Myocyte (in vitro differentiated cells): ENCODE measurements at places on chromosomes 1 and 21.
A peak's percentile ranks its signal among the peaks of the same experiment; 100 is the strongest.

GRCh38 chr1:36387141-36387949 is 1.6 kb upstream of the STK40 start:
- DNase-seq: peak; percentile 45

GRCh38 chr1:221274373-221274772 is 395.1 kb downstream of the HLX start:
- peak; percentile 22 for DNase-seq

DNA sequence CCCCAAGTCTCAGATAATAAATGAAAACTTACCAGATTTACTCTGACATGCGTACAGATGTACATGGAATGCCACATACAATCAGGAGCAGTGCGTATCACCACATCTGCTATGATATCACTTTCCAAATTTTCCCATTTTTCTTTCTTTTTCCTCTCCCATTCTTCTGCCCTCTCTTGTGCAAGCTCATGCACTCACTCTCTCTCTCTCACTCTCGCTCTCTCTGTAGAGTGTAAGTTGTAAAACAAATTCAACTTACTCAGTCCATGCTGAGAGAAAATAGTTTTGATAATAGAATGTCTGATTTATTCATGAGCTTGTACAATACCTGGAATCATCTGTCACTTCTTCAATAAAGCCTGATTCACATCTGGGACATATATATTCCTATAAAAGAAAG is 35.3 kb downstream of the RNF115 start:
- no peak for DNase-seq

- peak; percentile 45 for DNase-seq
Observed at GRCh38 chr1:160834945-160835565, 27.6 kb downstream of the CD244 start.

DNA sequence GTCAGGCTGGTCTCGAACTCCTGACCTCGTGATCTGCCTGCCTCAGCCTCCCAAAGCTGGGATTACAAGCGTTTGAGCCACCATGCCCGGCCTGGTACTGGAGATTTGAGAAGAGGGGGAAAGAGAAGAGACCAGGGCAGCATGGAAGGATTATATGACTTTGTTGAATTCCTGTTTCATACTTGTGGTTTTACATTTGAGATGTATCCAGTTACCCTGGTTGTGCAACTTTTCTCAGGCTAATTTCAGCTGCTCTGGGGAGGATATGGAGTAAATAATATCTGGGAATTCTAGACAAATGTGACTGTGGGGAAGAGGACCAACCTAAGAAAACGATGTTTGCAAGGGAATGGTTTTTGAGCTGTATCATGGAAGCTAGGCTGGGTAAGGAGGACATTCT is 89.5 kb upstream of the GREM2 start:
- DNase-seq: peak; percentile 84

GRCh38 chr1:205186191-205186590 is 25.3 kb downstream of the DSTYK start:
- DNase-seq: no peak

- DNase-seq: no peak
Observed at GRCh38 chr1:117658676-117659075, 52.8 kb downstream of the TENT5C start.

- no peak for DNase-seq
Observed at GRCh38 chr1:31920956-31921355, 17.2 kb downstream of the PTP4A2 start.

DNA sequence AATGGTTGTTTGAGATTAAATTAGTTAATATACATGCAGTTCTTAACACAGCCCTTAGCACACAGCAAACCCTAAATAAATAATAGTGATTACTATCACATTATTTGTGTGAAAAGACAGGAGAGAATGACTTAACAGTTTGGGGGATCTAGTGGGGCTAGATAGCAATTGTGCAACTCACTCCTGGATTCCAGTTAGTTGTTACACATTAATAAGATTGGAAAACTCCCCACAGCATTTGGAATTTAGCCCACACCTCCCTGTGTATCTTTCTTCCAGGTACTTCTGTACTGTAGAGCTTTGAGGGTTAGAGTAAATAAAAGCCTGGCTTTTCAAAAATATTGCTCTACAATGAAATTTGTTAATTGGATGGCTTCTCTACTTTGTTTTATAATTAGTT is 93.2 kb downstream of the KCTD3 start:
- no peak for DNase-seq

DNA sequence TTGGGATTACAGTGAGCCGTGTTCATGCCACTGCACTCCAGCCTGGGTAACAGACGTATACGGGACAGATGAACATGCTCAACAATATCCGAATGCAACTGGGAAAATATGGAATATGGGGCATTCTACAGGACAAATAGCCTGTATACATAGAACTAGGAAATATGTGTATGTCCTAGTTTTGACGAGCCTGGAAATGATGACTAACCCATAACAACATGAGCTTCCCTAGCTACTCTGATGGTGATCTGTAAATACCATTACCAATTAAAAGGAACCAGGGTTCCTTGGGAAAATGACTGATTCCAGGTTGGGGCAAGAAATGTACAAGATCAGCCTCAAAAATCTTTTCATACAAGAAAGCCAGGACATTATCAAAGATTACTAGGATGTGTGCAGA is 42.8 kb upstream of the ARTN start:
- DNase-seq: no peak

DNA sequence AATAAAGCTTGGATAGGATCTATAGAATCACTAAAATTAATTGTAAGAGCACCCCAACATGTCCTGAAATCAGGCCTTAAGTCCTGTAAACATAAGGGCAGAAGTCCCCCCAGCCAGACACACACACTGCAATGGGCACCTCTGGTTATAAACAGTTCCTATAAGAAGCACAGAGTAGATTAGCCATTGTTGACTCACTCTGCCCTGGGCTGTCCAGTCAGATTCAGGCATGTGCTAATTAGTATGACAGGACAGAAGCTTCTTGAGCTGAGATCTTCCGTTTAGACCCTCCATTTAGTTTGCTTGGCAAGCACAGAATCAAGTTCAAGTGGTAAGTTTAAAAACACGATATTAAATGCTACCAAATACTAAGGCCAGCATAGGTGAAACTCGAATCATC is 11.8 kb upstream of the DENND1B start:
- DNase-seq: no peak

GRCh38 chr1:113858418-113858817 is 13.1 kb downstream of the PTPN22 start:
- DNase-seq: no peak

DNA sequence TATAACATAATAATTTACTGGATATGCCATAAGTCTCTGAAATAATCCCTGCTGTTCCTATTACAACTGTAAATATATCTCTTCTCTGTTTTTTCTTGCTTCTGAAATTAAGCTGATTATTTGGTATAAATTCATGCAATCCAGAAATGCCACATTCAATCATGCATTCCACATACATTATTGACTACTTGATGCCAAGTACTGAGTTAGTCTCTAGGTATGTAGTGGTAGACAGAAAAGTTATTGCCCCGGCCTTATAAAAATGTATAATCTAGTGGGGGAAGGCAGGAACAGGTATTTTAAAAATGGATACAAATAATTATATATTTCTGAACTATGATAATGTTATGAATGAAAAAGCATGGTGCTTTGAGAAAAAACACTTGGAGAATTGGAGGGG is 338.6 kb upstream of the SNX7 start:
- no peak for DNase-seq

GRCh38 chr1:112673592-112674439 is 643 bp upstream of the MOV10 start:
- peak; percentile 55 for DNase-seq

- no peak for DNase-seq
Observed at GRCh38 chr1:31564606-31564989, 11.7 kb upstream of the TINAGL1 start.

GRCh38 chr1:90717665-90718410 is 736 bp upstream of the BARHL2 start:
- DNase-seq: no peak

DNA sequence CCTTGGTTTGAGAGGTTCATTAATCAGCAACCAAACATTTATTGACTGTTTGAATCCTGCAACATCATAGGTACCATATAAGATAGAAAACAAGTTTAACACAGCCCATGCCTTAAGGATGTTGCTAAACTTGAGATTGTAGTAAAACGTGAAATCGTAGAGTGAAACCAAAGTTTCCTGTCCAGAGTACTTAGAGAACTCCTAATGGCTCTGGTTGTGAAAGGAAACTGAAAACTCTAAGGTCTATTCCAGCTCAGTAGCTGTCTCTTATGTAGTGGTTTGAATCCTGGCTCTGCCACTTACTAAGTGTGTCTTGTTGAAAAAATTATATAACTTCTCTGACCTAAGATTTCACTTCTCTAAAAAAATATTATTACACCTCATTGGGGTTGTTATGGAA is 310.9 kb downstream of the NTNG1 start:
- no peak for DNase-seq

- DNase-seq: no peak
Observed at GRCh38 chr1:163036671-163037070, 32.5 kb upstream of the RGS4 start.

DNA sequence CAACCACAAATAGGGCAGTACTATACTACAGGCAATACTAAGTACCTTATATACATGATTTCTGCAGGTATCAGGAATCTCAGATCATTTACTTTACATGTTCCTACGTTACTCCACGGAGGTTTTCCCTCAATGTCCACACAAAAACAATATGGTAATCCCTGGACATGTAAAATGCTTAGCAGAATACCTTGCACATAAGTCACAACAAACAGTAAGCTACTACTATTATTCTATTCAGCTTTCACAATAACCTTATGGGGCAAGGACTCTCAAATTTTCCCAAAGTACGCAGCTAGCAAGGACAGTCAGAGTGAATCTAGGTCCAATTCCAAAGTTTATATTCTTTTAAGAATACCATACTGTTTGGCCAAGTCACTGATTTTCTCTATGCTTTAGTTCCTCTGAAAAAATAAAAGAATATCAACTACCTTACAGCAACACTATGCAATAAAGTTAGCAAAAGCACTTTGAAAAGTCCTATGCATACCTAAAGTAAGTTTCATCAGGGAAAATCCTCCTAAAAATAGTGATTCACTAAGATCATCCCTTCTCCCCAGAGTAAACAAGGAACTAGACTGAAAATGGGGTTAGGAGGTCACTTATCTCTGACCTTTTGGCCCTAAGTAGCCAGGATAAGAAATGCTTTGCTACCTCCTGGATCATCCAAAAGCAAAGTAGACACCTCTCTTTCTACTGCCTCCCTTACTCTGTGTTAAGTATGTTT is 67.4 kb downstream of the LUZP1 start:
- DNase-seq: no peak

- DNase-seq: peak; percentile 52
Observed at GRCh38 chr1:100883963-100884362, 10.7 kb downstream of the EXTL2 start.
